ENCODE measurements at places on chromosomes 11 and 22. TPM values are rescaled to one million over a fixed set of nuclear protein-coding genes. Genes with fewer than 3 reads are reported as not detected.

Gene SLC25A18
- total RNA-seq: 0.86 TPM

Gene C11orf42
- not detected for total RNA-seq

Gene ZNF214
- total RNA-seq: 1.9 TPM

Gene C11orf97
- not detected for total RNA-seq

Gene MS4A14
- total RNA-seq: not detected
